ENCODE measurements at places on chromosomes 3 and 15.
A peak's percentile ranks its signal among the peaks of the same experiment; 100 is the strongest.

- no peak for DNase-seq
These were observed 58.6 kb downstream of the QTRT2 start for GRCh38 chr3:114115143-114115542.

GRCh38 chr15:22949074-22949547 lies 31.1 kb downstream of the CYFIP1 start:
- DNase-seq, result peak; percentile 43

DNA sequence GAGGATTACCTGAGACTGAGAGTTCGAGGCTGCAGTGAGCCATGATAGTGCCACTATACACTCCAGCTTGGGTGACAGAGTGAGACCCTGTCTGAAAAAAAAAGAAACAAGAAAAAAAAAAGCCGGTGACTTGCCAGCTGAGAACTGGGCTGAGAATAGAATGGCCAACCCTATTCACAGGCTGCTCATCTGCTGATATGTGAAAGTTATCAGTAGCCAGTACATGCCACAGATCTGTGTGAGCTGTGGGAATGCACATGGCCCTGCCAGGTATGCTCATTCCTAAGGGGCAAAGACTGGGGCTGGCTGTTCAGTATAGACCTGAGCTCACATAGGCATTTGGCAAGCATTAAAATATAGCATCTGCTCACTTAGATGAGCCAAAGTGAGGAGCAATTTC lies 30.9 kb downstream of the IL20RB start:
- DNase-seq, result no peak

- peak; percentile 93 for DNase-seq
These were observed 9.5 kb downstream of the TYRO3 start for GRCh38 chr15:41568350-41569017.

DNA sequence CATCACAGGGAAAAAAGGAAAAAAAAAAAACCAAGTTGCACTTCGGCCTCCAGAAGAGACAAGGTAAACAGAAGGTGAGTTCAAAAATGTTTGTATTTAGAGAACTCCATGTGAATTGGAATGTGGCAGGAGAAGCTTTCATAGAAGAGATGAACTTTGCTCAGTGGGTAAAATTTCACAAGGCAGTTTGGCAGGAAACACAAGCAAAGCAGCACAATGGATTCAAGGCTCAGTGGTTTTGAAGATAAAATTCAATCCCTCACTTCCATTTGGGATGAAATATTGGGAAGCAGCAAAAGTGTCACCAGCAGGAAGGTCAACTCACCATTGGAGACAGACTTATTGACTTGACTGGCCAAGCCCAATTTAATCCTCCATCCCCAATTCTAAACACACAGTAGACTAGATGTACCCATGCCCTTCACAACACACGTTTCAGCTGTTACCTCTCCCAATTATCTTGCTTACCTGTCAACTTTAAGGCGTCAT lies 256.7 kb upstream of the ICE2 start:
- no peak for DNase-seq

- peak; percentile 71 for DNase-seq
These were observed 120.1 kb upstream of the NMNAT3 start for GRCh38 chr3:139797724-139798343.

DNA sequence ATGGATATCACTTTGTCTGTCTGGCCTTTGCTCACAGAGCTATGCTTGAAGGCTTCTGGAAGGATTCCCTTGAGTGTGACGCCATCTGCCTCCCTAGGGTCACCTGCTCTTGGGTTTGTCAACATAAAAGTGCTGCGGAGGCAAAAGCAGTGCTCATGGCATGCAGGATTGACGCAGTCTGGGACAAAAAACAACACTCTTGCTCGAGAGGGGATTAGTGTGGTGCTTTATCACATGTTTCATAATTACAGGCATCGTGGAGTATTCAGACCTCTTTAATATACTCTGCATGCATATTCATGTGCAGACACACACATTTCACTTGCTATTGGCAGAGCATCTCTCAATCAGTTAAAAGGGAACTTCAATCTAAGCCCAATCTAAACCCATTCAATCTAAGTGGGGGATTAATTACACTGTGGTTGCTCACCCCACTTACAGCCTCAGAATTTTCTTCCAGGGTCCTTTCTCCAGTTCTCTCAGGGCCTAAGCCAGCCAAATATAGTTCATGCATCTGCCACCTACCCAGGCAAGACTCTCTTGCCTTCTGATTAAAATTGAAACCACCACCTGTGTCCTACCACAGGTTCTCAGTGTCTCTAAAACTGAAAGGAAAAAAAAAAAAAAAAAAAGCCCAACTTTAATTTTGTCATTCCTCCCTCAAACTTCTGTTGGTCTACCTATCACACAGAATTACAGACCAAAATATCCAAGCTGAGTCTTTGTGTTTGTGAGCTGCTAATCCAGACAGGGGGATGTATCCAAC lies 75.6 kb downstream of the BFSP2 start:
- DNase-seq, result no peak

GRCh38 chr3:109927726-109928125 lies 590.4 kb upstream of the DPPA4 start:
- no peak for DNase-seq

DNA sequence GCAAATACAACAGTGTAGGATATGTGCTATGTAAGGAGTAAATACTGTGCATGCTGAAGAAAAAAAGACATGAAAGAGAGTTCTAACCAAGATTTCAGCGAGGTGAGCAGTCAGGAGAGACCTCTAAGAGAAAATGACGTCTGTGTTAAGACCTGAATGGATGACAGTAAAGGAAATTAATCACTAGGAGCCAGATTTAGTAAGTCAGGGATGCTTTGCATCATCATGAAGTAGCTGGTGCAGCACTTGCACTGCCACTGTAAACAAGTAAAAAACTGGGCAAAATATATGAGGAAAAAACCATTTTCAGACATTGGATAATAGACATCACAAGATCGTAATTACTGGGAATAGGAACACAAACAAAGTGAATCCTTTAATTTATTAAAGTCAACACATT lies 32.6 kb downstream of the RTP4 start:
- DNase-seq, result no peak

GRCh38 chr15:88741671-88742070 lies 61.6 kb upstream of the ACAN start:
- DNase-seq, result no peak

DNA sequence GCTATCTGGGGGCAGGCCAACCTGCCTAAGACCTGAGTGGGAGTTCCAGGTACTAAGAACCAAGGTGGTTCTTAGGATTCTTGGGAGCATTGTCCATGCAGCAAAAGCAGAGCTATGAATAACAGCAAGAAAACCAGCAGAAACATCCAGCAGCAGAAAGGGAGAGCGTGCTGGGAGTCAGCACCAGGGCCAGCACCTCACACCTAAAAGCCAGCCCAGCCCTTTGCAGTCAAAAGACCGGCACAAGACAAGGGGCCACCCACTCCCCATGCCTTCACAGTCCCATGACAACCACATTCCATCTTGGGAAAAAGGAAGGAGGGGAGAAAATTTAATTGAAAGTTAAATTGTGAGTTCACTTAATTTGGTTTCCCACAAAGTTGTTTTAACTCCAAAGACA lies 364.9 kb downstream of the AGBL1 start:
- DNase-seq, result no peak
